Endothelial cell of umbilical vein (primary cell): ENCODE measurements at places on chromosomes 7 and 10. TPM values are rescaled to one million over a fixed set of nuclear protein-coding genes. Genes with fewer than 3 reads are reported as not detected.

LIPM gene
- not detected in 2 replicates for total RNA-seq

SPAM1 gene
- not detected in 2 replicates for total RNA-seq

GIMAP2 gene
- total RNA-seq, result 26.2 and 27.9 TPM in 2 replicates

FRMPD2 gene
- total RNA-seq, result 0.42 and 0.97 TPM in 2 replicates

MYL10 gene
- total RNA-seq, result not detected in 2 replicates

SLC18A3 gene
- not detected in 2 replicates for total RNA-seq

ADGRA1 gene
- total RNA-seq, result not detected in 2 replicates

GBX1 gene
- total RNA-seq, result not detected in 2 replicates
